ENCODE measurements at places on chromosomes 2 and 18.

DNA sequence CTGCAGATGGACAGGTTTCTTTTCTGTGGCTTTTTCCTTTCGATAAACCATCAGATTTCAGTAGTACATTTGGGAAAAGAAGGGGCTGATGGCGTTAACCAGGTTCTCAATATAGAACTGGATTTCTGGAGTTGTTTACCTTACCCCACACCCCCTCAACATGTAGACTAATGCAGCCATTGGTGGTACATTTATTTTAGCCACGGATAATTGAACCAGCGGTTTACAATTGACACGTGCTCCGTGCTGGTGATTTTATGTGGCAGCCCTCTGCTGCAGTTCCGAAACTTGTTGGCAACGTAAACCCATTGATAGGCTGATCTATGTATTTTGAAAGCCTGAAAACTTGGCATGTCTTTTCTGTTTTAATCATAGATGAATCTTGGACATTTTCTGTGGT is 5.4 kb downstream of the SOX11 start:
- DNase-seq, result no peak

- DNase-seq, result no peak
Measured at GRCh38 chr2:147500229-147500628, 344.6 kb upstream of the ACVR2A start.

DNA sequence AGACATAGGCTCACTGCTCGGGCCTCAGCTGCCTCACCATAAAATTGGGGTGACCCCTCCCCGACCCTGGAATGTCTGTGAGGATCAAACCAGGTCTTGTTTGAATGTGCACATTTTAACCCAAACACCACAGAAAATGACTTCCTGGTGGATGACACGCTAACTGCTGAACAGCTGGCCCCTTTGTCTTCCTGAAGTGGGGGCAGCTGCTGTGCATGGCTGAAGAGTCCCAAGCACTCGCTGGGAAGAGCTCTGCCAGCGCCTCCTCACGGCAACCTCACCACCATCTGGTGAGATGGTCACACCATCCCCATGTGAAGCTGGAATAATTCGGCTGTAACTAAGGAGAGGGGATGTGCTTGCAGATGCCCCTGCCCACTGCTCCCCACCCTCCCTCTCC is 34.0 kb downstream of the AQP12A start:
- DNase-seq, result no peak

DNA sequence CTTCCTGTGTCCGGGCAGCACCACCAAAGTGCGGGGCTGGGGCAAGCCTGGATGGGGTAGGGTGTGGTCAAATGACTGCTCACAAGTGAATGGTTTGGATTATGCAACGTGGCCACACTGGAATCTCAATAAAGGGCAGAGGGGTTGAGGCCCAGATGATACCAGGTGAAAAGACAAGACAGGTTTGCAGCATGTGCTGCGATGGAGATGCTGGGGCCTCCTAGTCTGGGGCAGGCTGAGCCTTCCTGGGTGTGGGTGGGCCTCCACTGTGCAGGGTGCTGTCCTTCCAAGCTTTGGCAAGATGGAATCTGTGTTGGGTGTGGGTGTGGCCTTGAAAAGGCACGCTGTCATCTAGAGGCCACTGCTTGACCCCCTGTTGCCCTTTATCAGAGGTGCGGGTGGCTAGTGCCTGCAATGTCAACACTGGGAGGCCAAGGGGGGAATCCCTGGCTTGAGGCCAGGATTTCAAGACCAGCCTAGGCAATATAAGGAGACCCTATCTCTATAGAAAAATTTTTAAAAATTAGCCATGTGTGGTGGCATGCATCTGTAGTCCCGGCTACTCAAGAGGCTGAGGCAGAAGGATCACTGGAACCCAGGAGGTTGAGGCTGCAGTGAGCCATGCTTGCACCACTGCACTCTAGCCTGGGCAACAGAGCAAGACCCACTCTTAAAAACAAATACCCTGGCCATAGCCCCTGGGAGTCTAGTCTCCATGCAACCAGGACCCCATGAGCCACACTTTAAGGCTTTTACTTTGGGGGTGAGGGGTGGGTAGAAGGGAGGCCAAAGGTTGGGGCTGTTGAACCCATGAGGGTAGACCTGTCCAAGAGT is 13.8 kb downstream of the RRM2 start:
- DNase-seq, result no peak

DNA sequence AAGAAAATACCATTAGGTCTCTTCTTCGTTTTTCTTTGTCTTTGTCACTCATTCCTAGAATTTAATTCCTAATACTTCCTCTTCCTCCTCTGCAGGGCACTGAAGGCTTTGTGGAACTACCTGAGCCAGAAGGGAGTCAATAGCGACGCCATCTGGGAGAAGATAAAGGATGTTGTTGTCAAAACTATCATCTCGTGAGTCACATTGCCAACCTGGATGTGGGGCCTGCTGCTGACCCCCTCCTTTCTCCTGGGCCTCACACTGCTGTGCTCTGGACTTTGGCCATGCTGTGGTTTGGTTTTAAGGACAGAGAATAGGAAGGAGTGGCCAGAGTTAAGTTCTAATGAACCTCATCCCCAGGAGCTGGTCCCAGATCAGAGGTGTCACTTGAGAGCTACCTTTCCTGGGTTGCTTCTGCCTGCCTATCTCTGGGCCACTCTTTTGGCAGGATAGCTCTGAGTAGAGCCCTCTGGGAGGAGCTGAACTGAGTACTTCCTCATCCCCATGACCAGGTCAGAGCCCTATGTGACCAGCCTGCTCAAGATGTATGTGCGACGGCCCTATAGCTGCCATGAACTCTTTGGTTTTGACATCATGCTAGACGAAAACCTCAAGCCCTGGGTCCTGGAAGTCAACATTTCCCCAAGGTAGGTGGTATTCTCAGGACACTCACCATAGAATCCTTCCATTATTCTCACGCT is 33.1 kb upstream of the CYP27A1 start:
- no peak for DNase-seq

DNA sequence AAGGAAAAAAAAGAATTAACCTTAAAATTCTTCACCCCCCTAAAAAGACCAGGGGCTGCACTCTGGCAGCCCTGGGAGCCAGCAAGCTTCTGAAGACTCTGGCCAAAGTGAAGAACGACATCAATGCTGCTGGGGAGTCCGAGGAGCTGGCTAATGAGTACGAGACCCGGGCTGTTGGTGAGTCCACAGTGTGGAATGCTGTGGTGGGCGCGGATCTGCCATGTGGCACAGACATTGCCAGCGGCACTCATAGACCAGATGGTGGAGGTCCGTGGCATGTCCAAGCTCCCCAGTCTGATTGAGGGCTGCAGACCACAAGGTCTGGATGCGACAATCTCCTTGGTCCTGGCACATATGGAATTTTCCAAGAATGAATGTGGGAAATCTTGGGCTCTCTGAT is 47.4 kb downstream of the TRPM8 start:
- no peak for DNase-seq

GRCh38 chr2:95010718-95011117 is 14.8 kb upstream of the MAL start:
- no peak for DNase-seq

GRCh38 chr18:34292594-34292993 is 67.9 kb upstream of the NOL4 start:
- no peak for DNase-seq

Data from PC-9 (cell line).